CD4-positive, alpha-beta T cell treated with Interleukin-4 for 4 hours (primary cell): ENCODE measurements at places on chromosomes 1 and 21.

GRCh38 chr21:36803051-36803645 lies 104.2 kb downstream of the SIM2 start:
- no peak for DNase-seq

- DNase-seq, result no peak
Measured at GRCh38 chr1:175629318-175629694, 114.1 kb downstream of the TNR start.

- no peak for DNase-seq
Measured at GRCh38 chr1:17338706-17339493, 30.9 kb downstream of the PADI4 start.

DNA sequence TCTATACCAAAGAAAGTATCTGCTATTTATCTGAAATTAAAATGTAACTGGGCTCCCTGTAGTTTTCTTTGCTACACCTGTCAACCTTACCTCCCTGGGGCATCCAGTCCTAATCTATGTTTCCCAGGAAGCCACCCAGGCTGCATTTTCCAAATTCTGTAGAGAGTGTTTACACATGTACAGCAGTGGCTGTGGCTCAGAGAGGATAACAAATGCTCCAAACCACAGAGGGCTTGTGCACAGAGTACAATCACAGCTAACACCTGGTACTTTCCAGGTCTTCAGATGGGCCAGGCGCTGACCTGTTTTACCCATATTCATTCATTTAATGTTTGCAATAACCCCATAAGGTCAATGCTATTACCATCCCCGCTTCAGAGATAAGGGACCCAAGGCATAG lies 146.5 kb upstream of the TNR start:
- DNase-seq, result no peak

GRCh38 chr1:41517062-41517438 lies 32.6 kb upstream of the EDN2 start:
- DNase-seq, result no peak
